Astrocyte of the cerebellum (primary cell): ENCODE measurements at places on chromosomes 3 and 15.
A peak's percentile ranks its signal among the peaks of the same experiment; 100 is the strongest.

- DNase-seq, result no peak
Measured at GRCh38 chr15:69017978-69018377, 3.5 kb downstream of the NOX5 start.

DNA sequence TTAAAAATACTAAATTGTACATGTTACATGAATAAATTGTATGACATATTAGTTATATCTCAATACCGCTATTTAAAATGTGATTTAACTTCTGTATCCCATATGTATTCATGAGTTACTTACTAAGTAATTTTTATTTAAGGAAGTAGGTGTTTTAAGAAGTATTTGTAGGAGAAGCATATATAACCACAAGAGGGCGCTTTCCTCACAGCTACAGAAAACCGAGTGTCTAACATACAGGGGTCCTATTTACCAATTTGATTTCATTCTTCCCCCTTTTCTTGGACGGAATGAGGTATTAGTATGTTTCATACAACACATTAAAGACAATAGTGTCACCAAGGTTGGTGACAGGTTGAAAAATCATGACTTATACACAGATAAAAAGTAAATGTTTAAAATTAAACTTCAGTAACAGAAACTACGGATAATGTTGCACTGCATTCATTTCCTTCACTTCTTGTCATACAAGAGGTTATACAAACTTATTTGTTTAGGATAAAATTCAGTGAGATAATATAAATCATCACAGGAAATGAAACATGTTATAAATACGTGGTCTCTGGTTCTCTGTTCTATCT lies 253.6 kb downstream of the MAGI1 start:
- peak; percentile 52 for DNase-seq

- no peak for DNase-seq
Measured at GRCh38 chr15:74808078-74808839, 4.4 kb upstream of the LMAN1L start.

DNA sequence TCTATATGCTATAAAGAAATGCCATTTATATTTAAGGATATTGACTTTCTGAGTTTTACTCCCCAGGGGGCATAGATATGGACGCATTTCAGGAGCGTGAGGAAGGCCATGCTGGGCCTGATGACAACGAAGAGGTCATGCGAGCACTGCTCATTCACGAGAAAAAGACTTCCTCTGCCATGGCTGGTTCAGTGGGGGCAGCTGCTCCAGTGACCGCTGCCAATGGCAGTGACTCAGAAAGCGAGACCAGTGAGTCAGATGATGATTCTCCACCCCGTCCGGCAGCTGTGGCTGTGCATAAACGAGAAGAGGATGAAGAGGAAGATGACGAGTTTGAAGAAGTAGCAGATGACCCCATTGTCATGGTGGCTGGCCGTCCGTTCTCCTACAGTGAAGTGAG lies 38.4 kb downstream of the GTF2E1 start:
- DNase-seq, result peak; percentile 63
